ENCODE measurements at places on chromosomes 5 and 9.

DNA sequence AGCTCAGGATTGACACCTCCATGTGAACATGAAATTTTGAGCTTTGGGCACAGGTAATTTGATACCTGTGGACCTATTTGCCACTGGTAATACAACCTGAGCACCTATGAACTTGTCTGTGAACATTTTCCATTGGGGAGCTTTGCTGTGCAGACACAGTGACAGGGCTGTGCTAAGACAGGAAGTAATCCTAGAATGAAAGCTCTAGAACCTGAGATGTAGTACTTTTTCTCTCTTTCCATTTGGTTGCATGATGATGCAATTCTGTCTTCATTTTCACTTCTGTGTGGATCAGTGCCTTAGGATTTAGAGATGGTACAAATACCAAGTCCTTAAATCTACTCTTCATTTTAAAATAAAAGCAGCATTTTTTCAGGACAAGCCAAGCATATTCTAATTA is 216.9 kb downstream of the NR3C1 start:
- DNase-seq: no peak

- no peak for DNase-seq
These were observed 52.5 kb upstream of the SEMA6A start for GRCh38 chr5:116626945-116627679.

GRCh38 chr5:138654281-138654867 is 79.2 kb upstream of the HSPA9 start:
- no peak for DNase-seq

- no peak for DNase-seq
These were observed 39.6 kb downstream of the TRPM6 start for GRCh38 chr9:74848153-74848525.

- DNase-seq: no peak
These were observed 143.7 kb upstream of the SLC30A5 start for GRCh38 chr5:68950125-68950524.

DNA sequence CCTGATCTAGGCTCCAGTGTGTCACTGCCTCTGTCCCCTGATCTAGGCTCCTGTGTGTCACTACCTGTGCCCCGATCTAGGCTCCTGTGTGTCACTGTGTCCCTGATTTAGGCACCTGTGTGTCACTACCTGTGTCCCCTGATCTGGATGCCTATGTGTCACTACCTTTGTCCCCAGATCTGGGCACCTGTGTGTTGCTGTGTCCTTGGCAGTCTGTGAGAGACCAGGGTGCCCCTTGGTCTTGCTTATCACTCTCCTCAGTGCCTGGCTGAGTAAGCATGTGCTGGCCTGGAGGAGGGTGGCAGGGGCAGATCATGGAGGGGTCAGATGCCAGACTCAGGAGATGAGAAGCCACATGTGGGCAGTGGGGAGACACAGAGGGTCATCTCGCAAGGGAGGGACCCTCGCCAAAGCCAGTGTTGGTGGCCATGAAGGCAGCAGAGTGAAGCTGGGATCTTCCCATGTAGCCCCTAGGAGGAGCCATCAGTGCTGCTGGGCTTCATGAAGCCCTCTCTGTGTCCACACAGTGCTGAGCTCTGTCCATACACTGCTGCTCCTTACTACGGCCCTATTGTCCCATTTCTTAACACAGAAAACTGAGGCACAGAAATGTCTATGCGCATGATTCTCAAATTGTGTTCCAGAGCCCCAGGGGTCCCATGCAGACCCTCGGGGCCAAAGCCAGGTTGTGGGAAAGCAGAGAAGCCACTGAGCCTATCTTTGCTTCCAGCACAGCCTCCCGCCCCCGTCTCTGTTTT is 15.5 kb downstream of the OLFML2A start:
- DNase-seq: no peak

GRCh38 chr5:143383988-143384387 is 19.5 kb downstream of the NR3C1 start:
- no peak for DNase-seq

- DNase-seq: no peak
These were observed 77.8 kb downstream of the TENT4A start for GRCh38 chr5:6791031-6791430.

DNA sequence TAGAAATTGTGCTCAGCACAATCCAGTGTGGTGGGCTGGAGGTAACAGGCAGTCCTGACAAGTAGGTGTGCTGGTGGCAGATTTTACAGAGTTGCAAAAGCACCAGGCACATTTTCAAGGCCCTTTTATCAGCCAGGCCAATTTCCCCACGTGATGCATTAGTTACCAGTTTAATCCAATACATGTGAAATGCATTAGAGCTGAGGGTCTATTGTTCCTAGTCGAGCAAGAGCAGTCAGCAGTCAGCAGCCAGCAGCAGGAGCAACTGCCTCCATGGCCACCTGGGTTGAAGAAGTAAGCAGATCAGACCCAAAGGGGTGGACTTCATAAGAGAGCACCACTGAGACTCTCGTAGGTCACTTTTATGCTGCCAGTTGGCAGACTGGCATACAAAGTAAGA is 76.7 kb downstream of the EPB41L4A start:
- DNase-seq: no peak

- no peak for DNase-seq
These were observed 111.0 kb downstream of the DPYSL3 start for GRCh38 chr5:147398860-147399259.

DNA sequence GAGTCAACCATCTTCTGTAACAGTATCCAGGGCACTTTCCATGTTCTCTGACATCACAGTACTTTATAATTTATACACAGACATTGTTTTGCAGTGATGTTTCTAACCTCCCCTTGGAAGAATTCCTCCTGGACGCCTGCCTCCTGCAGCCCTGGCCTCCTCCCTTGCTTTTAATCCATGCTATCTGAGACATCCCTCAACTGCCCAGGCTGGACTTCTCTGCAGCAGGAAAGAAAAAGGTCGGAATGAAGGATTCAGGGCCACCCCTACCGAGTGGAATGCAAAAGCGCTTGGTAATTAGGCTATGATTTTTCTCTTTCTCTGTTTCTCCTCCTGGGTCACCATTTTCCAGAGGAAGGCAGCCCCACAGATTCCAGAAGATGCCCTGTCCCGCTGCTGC is 47.0 kb upstream of the SHC3 start:
- peak; percentile 90 for DNase-seq

DNA sequence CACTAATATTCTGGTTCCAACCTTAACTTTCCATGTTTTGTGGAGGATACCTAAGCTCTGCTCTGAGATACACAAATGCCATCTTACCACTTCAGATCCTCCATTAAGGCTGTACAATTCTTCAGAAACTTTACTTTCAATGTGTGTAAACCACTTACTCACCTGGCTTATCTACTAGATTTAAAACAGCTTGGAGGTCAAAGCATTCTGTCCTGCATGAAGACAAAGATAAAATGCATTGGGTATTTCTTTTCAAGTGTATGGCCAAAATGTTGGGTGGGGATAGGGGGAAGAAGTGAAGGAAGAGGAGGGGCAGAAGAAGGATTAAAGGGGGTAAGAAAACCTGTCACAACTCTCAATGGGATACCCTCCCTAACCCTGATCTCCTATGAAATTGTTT is 939 bp downstream of the GOLGA1 start:
- DNase-seq: no peak

DNA sequence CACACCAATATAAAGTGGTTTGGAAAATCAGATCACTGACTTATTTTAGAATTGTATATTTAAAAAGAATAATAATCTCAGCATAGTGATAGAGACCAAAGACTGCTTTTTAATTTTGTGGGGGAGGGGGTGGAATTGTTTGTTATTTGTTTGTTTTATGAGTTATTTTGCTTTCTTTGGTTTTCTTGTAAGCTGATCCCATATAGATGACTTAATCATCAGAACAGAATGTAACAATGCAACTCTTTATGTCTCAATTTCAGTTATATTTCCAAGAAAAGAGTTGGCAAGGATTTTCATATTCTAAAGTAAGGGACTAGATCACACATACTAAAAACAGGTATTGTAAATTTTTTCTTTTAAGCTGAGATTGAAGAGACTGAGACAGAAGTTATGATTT is 984.9 kb downstream of the TLE4 start:
- no peak for DNase-seq

DNA sequence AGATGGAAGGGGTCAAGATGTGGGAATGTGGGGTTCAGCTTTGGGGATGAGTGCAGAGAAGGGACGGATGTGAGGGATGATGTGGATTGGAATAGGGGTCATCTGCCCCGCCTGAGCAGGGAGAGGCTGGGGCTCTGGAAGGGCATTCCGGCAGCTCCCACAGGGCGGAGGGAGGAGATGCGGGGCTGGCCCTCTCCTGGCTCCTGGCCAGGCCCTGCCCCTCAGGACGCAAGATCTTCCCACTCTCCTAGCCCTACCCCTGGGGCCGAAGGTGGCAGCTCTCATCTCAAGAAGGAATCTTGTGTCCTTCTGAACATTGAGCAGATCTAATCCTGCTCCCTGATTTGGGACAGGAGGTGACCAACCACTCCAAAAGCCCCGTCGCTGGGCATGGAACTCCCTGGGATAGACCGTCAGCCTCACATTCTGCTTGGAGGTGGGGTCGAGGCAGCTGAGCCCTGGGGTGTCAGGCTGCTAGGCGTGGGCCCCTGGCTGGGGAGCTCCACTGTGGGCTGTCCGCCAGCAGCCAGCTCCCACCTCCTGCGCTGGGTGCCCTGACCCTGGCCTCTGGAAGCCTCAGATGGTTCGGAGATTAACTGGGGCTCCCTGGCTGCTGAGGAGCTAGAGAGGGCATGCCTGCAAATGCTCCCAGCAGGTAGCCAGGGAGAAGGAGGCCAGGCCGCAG is 125.2 kb downstream of the ZNF354C start:
- no peak for DNase-seq

DNA sequence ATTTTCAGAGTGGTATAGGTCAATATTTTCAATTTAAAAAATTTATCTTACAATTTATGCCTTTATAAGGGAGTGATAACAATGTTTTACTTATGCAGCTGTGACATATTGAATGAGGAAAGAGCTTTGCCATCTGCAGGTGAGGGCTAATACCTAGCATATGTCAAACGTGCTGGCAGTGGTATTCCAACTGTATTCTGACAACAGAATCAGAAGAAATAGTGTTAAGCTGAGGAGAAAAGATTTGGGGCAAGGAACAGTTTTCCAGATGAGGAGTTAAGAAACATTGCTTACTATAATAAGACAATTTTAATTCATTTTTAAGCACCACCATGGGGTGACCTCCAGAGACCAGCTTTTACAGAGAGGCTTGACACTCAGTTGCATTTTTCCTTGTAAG is 267.8 kb upstream of the ZNF608 start:
- no peak for DNase-seq

DNA sequence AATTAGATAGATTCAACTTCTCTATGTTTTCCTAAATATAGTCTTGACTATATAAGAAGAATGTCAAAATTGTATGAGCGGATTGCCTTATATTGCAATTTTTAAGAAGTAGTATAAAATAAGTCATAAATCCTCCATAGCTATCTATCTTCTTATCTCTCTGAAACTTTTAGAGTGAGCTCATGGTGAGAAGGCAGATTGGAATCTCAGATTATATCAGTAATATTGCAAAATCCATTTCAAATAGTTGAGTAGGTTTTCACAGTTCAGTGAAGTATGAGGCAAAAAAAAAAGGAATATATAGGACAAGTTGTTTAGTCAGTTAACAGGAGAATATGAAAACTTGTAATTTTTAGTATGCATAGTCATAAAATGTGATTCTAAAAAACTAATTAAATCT is 156.4 kb downstream of the FAM174A start:
- peak; percentile 73 for DNase-seq

GRCh38 chr5:147369742-147370374 is 135.0 kb downstream of the STK32A start:
- peak; percentile 60 for DNase-seq

- DNase-seq: no peak
These were observed 1.8 kb downstream of the ELAVL2 start for GRCh38 chr9:23823986-23824829.

- no peak for DNase-seq
These were observed 659 bp upstream of the TUSC1 start for GRCh38 chr9:25678846-25679360.

DNA sequence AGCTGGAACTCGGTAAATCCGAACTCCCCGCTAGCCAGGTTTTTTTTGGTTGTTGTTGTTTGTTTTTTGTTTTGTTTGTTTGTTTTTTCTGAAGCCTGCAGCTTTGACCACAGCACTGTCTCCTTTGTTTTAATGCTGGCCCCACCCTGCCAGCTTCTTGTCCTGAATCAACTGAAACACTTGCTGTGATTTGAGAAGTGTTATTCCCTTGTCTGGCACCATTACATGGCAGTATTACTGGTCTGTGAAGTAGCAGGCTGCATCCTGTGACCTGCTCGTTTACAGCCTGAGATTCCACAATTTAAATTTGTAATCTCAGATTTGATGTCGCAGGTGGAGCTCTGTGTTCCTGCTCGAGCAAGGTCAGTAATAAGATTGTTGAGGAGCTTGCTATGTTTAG is 1.4 kb upstream of the SLC36A2 start:
- DNase-seq: no peak

- DNase-seq: no peak
These were observed 202.3 kb downstream of the AOPEP start for GRCh38 chr9:94928691-94929368.

DNA sequence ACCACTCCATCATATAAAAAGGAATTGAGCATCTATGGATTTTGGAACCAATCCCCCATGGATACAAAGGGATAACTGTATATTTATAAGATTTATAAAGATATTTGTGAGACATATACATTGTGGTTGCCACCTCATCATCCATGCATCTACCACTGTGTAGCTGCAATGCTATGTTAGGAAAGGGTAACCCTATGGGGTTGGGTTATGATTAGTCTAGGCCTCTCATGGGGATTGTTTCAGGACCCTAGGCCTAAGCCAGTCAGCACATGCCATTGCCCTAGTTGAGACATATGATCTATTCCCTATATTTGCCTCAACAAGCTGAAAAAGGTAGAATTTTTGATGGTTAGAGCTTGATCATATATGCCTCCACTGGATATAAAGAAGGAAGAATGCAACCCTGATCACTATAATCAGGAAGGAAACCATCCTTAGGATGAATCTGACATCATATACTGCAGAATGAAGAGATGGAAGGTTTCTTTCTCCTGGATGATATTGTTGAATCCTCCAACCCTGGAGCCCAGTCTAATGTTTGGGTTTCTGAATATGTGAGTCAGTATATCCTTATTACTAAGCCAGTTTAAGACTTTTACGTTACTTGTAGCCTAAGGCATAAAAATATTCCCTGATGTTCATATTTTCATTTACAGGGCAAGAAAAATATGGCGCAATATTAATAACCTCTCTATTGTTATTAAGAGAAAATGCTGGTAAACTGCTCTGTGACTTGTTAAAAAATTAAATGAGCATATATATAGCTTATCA is 94.2 kb downstream of the ADAMTS19 start:
- DNase-seq: no peak

GRCh38 chr9:1337169-1337568 is 287.0 kb downstream of the DMRT2 start:
- DNase-seq: no peak

- no peak for DNase-seq
These were observed 617.6 kb downstream of the KIF4B start for GRCh38 chr5:155631116-155631515.

DNA sequence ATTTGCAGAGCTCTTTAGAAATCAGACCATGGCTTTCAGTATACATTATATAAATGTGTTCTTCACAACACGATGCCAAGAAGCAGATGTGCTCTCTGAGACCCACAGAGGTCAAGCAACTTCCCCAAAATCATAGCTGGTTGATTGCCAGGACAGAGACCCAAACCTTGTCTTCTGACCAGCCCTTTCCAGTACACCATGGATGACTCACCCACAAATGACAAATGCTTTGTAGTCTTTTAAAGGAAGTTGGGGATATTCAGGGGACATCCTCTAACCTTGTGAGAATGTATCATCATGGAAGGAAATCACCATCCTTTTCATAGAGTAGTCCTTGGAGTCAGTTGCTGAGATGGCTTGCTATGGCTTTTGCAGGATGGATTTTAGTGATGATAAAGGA is 30.1 kb downstream of the ZNF462 start:
- no peak for DNase-seq

GRCh38 chr9:124012368-124013301 is 1.1 kb downstream of the LHX2 start:
- no peak for DNase-seq

Data from fibroblast of the aortic adventitia (primary cell).